ENCODE measurements at places on chromosomes 4 and X. TPM values are rescaled to one million over a fixed set of nuclear protein-coding genes. Genes with fewer than 3 reads are reported as not detected.

- no peak for DNase-seq
- no peaks in the 10 kb centered on the region for H3K4me1 ChIP-seq
- no peak overlapping the region for H3K4me3 ChIP-seq
- H3K36me3 ChIP-seq = no peaks in the 10 kb centered on the region
- H3K27me3 ChIP-seq = peaks cover 11% of the 10 kb centered on the region
- H3K27ac ChIP-seq = no peak overlapping the region
Observed at GRCh38 chrX:138897621-138898492, 186.3 kb upstream of the FGF13 start.

DNA sequence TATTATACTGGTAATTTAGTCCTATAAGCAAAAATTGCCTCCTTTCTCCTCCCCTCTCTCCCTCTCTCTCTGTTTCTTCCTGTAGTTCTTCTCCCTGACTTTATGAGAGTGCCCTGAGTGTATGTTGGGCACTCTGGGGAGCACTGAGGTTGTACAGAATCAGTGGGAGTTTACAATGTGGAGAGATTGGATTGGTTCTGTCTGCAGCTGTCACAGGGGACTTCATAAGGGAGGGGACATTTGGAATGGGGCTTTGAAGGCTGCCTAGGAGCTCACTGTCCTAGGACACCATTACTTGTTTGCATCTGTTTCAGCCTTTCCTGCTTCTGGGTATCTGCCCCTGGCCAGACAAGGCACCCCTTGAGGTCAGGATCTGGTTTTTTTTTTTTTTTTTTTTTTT, 22.9 kb downstream of the SH3TC1 start:
- no peaks in the 10 kb centered on the region for H3K36me3 ChIP-seq
- H3K4me3 ChIP-seq = no peak overlapping the region
- H3K4me1 ChIP-seq = no peaks in the 10 kb centered on the region
- peak overlapping the region; percentile 55 for H3K27ac ChIP-seq
- DNase-seq = no peak
- no peaks in the 10 kb centered on the region for H3K27me3 ChIP-seq

DNA sequence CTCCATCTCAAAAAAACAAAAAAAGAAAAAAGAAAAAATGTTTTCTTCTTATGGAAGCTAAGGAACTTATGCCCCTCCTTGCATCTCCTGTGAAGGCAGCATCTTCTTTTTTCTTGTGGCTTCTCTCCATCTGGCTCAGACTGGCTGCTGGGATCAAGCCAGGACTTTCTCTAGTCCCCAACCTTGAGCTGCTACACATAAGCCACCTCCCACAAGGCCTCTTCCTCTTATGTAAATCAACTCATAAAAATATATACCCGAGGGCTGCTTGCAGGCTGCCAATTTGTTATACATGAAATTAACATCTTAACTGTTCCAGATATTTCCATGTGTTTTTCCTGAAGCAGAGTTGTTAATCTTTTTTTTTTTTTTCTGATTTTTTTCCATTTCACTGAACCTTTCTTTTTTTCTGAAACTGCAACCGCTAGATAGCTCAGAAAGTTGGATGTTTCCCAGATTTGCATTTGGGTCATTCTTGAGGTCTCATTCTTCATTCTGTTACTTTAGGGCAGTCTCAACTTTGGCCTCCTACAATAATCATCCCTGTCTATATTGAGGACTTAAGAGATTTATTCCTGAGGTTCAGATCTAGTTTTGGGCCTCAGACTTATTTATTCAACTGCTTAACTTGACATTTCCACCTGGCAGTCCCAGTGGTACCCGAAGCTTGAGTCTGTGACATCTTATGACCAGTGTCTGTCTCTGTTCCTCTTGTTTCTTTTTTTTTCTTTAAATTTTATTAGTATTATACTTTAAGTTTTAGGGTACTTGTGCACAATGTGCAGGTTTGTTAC, 10.3 kb downstream of the SNX25 start:
- no peaks in the 10 kb centered on the region for H3K27me3 ChIP-seq
- peak; percentile 54 for DNase-seq
- H3K4me3 ChIP-seq = no peak overlapping the region
- H3K4me1 ChIP-seq = no peaks in the 10 kb centered on the region
- H3K36me3 ChIP-seq = no peaks in the 10 kb centered on the region
- H3K27ac ChIP-seq = no peak overlapping the region

DNA sequence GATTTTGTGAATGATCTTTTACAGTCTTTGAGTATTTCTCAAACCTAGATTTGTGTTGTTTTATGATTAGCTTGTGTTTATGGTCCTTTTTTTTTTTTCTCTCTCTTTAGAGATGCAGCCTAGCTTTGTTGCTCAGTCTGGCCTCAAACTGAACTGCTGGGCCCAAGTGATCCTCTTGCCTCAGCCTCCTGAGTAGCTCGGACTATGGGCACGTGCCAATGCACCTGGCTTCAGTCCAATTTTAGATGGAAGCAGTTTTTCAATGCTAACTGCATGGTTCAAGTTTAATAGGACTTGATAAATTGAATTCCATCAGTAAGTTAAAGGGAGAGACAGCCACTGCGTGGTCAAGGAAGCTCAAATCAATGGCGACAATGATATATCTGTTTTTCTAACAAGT, 3.8 kb upstream of the FGG start:
- DNase-seq = no peak
- no peaks in the 10 kb centered on the region for H3K36me3 ChIP-seq
- no peak overlapping the region for H3K27ac ChIP-seq

Gene ATP8A1
- total RNA-seq = 14.8 TPM

DNA sequence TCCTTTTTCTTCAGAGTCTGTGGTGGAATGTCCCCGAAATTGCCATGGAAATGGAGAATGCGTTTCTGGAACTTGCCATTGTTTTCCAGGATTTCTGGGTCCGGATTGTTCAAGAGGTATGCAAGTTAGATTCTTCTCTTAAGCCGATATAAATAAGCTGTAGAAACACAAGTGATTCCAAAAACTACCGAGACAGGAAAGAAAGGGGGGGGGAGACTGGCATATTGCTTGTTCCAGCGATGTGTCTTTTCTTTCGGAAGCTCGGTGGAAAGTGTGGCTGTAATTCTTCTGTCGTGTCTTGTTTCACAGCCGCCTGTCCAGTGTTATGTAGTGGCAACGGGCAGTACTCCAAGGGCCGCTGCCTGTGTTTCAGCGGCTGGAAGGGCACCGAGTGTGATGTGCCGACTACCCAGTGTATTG, 236.9 kb downstream of the DCTD start:
- H3K4me1 ChIP-seq = no peaks in the 10 kb centered on the region
- H3K27ac ChIP-seq = no peak overlapping the region

Gene BTC
- total RNA-seq = 2.3 TPM

DNA sequence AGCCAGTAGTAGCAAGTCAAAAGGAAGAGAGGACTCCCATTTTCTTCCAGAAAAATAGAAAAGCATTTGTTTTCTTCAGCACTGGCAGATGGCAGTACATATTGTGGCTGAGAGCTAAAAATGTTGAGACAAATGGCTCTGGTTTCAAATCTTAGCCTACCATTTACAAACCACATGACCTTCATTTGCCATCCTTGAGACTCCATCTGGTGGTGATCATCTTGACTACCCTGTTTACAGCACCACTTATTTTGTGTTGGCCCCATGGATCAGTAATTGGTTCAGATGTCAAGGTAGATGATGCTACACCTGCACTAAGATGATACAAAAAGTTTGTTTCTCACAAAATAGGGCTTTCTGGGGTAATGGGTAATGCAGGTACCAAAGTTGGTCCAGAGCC, 951.8 kb upstream of the IGFBP7 start:
- DNase-seq = no peak
- no peak overlapping the region for H3K4me3 ChIP-seq
- no peaks in the 10 kb centered on the region for H3K36me3 ChIP-seq
- no peaks in the 10 kb centered on the region for H3K27me3 ChIP-seq
- no peaks in the 10 kb centered on the region for H3K4me1 ChIP-seq

Gene FAM9B
- not detected for total RNA-seq

GRCh38 chr4:14092741-14093140, 465.2 kb upstream of the BOD1L1 start:
- no peak overlapping the region for H3K27ac ChIP-seq
- no peak overlapping the region for H3K4me3 ChIP-seq
- DNase-seq = no peak
- H3K4me1 ChIP-seq = no peaks in the 10 kb centered on the region

Measured in breast epithelium (tissue), 4 donors.